ENCODE measurements at places on chromosomes 16 and 17. TPM values are rescaled to one million over a fixed set of nuclear protein-coding genes. Genes with fewer than 3 reads are reported as not detected.

NPIPB5 gene
- 37.9 TPM for total RNA-seq

NEK8 gene
- 0.60 TPM for total RNA-seq

DLX3 gene
- not detected for total RNA-seq

ALOX12B gene
- not detected for total RNA-seq

NHERF2 gene
- 292 TPM for total RNA-seq

TACO1 gene
- total RNA-seq: 41.5 TPM

GRCh38 chr16:54672500-54672899 is 258.2 kb upstream of the IRX5 start:
- DNase-seq: no peak

- DNase-seq: no peak
These were observed 5.9 kb downstream of the ZDHHC7 start for GRCh38 chr16:85005285-85006069.

GRCh38 chr17:60392845-60393702 is 1.1 kb upstream of the USP32 start:
- DNase-seq: no peak

- no peak for DNase-seq
These were observed 305.6 kb downstream of the CPPED1 start for GRCh38 chr16:12498077-12498476.

- DNase-seq: no peak
These were observed 786.1 kb downstream of the KCNJ2 start for GRCh38 chr17:70955441-70955840.

DNA sequence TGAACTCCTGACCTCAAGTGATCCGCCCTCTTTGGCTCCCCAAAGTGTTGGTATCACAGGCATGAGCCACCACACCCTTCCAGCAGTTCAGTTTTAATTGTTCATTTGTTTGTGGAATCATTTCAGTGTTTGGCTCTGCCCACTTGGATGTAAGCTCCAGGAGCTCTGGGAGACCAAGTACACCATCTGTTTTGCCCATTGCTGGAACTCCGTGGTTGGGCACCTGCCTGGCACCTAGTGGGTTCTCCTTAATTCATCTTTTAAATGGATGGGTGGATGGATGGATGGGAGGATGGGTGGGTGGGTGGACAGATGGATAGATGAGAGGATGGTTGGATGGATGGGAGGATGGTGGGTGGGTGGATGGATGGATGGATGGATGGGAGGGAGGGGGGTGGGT is 953 bp upstream of the NECAB2 start:
- DNase-seq: peak; percentile 0

GRCh38 chr17:67942810-67943209 is 53.5 kb downstream of the C17orf58 start:
- DNase-seq: no peak

- no peak for DNase-seq
These were observed 26.1 kb downstream of the WNT9B start for GRCh38 chr17:46877466-46877865.

GRCh38 chr16:3401719-3402397 is 843 bp downstream of the ZNF174 start:
- no peak for DNase-seq

All from Right ventricle myocardium inferior (tissue), 1 donor.